ENCODE measurements at places on chromosomes 6 and 20.

DNA sequence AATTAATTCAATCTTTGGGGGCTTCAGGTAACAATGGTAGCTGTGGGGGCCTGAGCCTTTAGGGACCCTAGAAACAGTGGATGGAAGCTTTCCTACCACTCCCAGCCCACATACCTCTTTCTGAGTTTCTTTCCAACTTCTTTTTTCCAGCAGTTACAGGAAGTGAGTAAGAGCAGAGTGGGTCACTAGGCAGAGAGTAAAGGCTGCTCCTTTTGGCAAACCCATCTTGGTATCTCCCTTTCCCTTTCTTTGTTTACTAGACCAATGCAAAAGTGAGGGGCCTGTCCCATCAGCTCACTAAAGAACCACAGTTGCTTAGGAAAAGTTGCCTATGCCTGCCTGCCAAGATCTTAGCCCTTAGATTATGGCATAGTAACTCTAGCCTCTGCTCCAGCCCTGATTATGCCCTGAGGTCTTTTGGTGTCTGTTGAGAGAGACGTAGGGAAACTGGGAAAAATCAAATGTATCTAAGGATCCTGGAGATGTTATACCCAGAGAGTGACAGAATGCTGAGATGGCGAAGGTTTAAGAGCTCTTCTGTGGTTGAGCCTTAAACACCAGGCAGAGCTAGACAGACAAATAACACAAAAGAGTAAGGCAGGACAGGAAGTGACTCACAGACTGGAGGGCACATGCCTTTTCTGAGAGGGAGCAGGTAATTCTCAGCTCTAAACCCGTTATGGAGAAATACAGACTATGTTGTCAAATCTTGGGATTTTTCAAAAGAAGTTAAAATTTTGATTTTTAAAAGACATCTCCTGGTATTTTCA, 31.3 kb downstream of the TRMT6 start:
- no peak for DNase-seq

- DNase-seq: no peak
These were observed 99.7 kb downstream of the TSHZ2 start for GRCh38 chr20:53071833-53072232.

GRCh38 chr6:151822252-151823111, 15.0 kb downstream of the ESR1 start:
- no peak for DNase-seq

GRCh38 chr6:31352683-31353383, 4.1 kb downstream of the HLA-B start:
- DNase-seq: no peak

GRCh38 chr6:1906609-1907008, 296.9 kb downstream of the FOXC1 start:
- DNase-seq: no peak

DNA sequence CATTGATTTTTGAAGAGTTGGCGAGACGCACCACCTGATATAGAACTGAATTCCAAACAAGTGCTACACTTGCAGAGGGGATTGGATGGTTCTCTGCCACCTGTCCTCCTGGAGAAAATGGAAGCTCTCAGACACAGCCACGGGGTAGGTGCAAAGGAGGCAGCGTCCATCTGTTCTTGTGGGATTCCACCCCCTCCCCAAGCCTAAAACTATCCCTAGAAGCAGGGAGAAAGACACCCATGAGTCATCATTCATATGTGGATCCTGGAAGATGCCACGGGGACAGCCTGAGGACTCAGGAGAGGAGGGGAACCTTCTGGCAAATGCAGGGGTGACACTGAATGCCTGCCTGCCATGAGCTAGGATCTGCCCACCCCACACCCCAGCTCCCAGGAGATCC, 171.3 kb upstream of the CST7 start:
- peak; percentile 45 for DNase-seq

Measured in NCI-H2171 (cell line).